ENCODE measurements at places on chromosomes 7 and 10.

- no peak for DNase-seq
These were observed 163.2 kb downstream of the NOC3L start for GRCh38 chr10:94199565-94199964.

GRCh38 chr10:68625316-68625921, 65.3 kb downstream of the TET1 start:
- DNase-seq: no peak

DNA sequence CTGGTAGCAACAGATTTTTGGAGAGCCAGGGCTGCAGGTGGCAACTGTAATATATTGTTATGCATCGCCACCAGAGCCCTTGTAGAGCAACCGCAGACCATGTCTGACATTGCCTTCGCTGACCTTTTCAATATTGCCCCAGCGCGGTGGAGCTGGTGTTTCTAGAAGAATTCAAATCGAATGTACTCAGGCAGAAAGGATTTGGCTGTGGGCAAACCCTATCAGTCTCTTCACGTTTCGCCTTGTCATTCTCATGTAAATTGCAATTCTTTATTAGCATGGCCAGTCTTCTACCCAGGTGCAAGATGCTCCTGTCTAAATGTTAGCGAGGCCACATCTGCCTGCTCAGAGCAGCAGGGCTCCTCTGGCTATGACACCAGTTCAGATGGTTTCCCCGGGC, 490.2 kb upstream of the AUTS2 start:
- DNase-seq: no peak

GRCh38 chr10:43350686-43351085, 20.8 kb upstream of the FXYD4 start:
- DNase-seq: no peak

DNA sequence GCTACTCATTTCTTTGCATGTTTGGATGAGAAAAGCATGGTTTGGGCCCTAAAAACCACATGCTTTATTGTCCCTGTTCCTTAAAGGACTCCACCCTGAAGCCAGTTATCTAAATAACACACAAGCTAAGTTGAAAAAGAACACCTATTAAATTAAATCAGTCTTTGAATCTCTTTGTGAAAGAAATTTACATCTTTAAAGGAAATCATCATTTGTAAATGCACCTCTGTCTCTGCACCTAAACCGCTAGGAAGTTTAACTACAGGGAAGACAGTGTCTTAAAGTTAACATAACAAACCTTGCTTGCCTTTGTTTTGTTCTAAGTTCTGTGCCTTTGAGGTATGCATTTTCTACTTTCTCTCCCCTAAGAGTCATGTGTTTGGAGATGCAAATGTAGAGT, 52.6 kb downstream of the HTR7 start:
- DNase-seq: no peak

- no peak for DNase-seq
These were observed 277.4 kb upstream of the LYZL1 start for GRCh38 chr10:29011516-29011915.

DNA sequence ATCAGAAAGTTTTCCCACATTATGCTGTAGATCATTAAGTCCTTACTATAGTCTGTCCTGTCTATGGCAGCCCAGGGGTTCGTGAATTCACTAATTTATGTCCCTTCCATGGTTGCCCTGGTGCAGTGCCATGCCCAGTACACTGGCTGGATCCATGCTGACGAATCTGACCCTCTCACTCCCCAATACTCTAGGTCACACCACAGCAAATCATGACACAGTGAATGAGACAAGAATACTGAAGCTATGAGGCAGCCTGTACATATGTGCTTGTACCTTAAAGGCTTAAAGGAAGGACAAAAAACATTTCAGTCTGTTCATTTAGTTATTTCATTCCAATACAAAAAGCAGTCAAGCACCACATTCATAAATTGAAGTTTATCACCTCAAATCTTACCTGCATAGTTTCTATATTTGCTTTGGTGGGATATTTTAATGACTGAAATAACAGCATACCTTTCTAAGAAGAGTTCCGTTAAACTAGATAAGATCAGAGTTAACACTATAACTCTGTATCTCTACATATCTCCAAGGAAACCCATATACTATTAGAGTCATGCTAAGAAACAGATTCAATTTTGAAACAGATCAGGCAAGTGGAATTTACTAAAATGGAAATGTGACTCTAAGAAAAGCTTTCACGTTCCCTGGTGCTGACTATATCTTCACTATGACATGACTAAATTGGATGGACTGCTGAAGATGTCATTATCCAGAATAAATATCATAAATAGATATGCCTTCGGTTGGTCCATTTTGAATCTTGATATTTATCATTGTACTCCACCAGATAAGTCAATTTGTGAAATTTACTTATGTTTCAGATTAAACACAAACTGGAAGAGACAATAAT, 36.7 kb downstream of the OSBPL3 start:
- no peak for DNase-seq

GRCh38 chr10:9824631-9825071, 1193.0 kb upstream of the CELF2 start:
- no peak for DNase-seq

DNA sequence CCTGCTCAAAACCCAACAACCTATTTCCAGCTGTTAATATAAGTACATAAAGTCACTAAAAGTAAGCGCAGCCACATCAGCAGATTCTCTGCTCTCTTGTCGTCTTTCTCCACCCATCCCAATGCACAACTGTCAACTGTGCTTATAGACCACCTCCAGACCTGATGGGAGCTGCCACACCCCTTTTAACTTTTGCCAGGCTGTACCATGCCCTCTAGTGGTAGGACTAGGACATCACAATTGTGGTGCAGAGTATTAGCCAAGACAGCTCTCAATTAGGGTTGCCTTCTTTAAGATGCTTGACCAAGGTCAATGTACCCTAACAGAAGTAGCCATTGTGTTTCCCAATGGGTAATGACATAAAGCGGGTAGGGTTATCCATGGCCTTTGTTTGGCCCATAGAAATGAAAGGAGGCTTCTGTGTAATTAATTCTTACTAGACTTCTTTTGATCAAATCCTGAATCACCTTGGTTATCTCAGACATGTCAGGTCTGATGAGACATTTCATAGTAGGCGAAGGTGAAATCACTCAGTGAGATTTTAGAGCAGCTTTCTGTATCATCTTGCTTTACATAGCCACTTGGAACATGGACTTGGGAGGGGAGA, 68.1 kb downstream of the SCRN1 start:
- peak; percentile 33 for DNase-seq

DNA sequence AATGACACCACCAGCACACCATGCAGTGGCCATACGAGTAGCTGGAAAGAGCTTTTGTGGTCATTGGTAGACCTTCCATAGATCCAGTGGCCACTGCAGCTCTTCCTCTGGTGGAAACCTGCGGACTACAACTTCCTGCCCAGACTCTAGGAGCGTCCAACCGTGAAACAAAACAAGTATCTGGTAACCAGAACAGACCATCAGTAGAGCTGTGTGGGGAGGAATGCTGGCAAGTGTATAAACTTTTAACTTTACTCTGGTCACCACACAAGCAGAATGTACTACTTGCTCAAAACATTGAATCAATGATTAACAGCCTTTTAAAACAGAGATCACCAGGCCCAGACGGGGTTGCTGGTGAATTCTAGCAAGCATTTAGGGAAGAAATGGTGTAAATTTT, 154.7 kb upstream of the DGKB start:
- no peak for DNase-seq
